ENCODE measurements at places on chromosomes 16 and 17.

GRCh38 chr17:57356719-57357391, 100.5 kb downstream of the MSI2 start:
- DNase-seq, result no peak

DNA sequence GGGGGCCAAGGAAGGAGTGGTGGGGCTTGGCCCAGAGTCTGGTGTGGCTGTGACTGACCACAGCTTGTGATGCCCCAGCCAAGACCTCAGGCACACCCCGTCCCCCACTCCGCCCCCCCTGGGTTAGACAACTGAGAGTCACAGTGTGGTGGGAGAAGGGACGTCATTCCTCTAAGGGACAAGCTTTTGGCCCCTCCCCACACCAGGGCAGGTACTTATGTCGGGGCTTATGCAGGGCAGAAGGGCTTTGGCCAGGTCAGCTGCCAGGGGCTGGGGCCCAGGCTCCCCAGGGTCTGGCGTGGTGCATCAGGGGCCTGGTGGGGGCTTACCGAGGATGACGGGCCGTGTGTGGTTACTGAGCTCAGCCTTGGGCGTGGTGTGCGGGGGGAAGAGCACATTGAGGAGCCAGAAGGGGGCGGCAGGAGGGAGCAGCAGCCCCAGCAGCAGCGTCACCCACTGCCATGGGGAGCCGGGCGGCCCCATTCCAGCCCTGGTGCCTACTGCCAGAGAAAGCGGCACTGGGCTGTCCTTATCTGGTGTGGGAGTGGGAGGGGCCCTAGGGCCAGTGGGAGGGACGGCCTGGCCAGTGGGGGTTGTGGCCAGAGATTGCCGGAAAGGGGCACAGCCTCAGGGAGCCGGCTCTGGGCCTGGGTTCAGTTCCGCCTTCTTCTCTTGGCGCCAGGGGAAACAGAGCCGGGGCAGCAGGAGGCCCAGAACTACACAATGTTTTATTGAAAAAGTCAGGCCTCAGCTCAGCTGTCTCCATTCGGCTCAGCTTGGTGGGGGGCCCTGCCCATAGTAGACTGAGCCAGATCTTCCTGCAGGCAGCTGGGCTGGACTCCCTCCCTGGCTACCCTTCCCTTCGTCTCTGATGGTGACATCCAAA, at the start of gene LCAT:
Gene LCAT, minus strand, starts transcription at position 502 of the 886 bp plus-strand sequence. Its CDS starts 19 bp downstream, at position 483.
- no peak for DNase-seq

- no peak for DNase-seq
Measured at GRCh38 chr17:41013606-41014005, 4.7 kb upstream of the KRTAP3-1 start.

- DNase-seq, result no peak
Measured at GRCh38 chr17:13646969-13647542, 45.3 kb upstream of the HS3ST3A1 start.

- no peak for DNase-seq
Measured at GRCh38 chr17:35773679-35774425, 13.2 kb downstream of the C17orf50 start.

GRCh38 chr17:10051112-10051511, 146.0 kb upstream of the RCVRN start:
- no peak for DNase-seq

GRCh38 chr16:3149630-3150345, 15.0 kb downstream of the ZNF213 start:
- no peak for DNase-seq

DNA sequence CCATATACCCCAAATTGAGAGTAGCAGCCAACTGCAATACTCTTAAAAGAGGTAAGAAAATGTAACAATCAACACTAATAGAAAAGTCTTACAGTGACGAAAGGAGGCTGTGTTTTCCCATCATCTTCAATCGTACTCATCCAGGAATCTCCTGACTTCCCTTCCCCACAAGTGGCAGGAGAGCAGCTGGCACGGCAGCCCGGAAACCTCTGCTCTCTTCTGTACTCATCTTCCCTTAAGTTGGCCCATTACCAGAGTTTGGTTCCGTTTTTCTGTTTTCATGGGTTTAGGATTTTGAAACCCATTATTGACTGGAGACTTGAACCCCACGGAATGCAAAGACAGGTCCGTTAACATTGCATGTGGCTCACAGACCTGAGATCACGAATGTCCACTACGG, 11.7 kb upstream of the CD300H start:
- no peak for DNase-seq

- no peak for DNase-seq
Measured at GRCh38 chr16:28537964-28538732, 626 bp downstream of the NUPR1 start.

DNA sequence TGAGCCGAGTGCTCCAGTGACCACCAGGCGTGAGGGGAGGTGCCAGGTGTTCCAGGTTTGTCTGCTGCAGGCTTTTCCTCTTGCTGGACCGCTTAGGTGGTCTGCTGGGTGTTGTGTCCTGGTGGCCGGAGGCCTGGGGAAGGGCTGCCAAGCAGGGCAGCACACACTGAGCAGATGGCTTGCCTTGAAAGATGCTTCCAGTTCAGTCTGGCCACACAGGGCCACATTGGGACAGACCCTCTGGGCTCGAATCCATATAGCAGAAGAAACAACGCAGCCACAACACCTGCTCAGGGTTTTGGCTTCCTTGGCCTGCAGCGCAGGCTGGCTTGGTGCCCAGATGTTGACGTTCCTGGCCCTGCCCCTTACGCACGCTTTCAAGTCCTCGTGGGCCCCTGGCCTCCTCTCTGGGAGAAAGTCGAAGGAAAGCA, 24.8 kb downstream of the GINS2 start:
- no peak for DNase-seq

GRCh38 chr17:41910701-41911391, 7.9 kb downstream of the ACLY start:
- no peak for DNase-seq

GRCh38 chr17:5354886-5355415, 64.5 kb downstream of the NUP88 start:
- DNase-seq, result no peak

GRCh38 chr16:10220942-10221341, 38.7 kb upstream of the GRIN2A start:
- DNase-seq, result no peak

- DNase-seq, result no peak
Measured at GRCh38 chr16:59459806-59460205, 725.7 kb upstream of the GOT2 start.

GRCh38 chr17:28744972-28745785, 1.4 kb downstream of the TRAF4 start:
- DNase-seq, result no peak

- DNase-seq, result no peak
Measured at GRCh38 chr17:19334331-19334730, 28.2 kb downstream of the B9D1 start.

DNA sequence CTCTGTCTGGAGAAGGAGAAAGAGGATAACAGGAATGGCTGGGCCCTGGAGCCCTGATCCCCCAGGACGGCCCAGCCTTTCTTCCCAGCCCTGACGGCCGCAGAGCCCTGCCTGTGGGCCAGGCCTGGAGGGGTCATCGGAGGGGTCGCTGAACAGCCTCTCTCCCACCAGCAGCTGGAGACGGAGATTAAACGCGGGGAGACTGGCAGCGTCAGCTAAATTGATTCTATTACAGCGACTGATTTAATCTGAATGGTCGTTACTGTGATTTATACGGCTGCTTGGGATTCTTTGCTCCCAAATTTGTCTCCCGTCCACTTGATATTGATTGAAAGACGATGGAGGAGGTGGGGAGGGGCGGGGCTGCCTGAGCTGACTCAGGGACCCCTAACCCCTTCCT, 7.1 kb upstream of the CDH15 start:
- no peak for DNase-seq

DNA sequence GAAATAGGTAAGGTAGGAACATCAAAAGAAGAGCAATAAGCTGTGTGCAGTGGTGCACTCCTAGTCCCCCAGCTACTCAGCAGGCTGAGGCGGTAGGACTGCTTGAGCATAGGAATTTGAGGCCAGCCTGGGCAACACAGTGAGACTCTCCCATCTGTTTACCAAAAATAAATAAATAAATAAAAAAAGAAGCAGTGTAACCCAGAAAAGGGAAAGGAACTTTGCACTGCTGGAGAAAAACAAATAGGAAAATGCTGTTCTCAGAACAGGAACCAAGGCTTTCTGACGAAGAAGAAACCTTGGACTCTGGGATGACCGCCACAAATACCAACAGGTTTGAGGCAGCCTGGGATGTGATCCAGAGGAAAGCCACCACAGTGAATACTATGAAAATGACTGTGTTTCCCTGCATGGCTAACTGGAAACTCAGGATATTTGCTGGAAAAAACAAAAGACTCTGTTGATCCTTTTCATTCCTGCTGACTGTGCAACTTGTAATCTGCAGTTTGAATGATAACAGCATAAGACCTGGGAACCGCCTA, 41.2 kb downstream of the TTC19 start:
- no peak for DNase-seq

DNA sequence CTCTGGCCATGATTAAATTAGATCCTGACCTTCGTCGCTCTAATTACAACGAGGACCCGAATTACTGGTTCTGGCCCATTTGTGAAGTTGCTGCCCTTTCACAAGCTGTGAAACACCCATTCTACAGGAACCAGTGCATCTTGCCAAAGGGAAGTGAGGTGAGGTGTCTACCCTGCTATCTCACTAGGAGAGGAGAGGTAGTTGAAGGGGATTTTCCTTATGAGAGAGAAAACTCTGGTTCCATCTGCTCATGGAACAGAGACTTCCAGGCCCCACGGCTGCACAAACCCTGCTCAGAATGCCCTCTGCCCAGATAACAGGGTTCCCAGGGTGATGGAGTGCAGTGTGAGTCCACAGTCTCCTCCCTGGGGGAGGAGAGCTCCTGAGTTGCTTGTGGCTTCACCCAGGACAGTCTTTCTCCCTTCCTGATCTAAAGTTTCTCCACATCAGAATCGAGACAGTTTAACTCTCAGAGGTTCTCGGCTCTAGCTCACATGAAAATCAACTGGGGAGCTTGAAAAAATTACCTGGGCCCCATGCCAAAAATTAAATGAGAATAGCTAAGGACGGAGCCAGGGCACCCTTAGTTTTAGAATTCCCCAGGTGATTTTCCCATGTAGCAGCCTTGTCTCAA, 7.8 kb upstream of the SSTR2 start:
- no peak for DNase-seq

GRCh38 chr17:42895185-42895555, 5.4 kb upstream of the G6PC1 start:
- no peak for DNase-seq

DNA sequence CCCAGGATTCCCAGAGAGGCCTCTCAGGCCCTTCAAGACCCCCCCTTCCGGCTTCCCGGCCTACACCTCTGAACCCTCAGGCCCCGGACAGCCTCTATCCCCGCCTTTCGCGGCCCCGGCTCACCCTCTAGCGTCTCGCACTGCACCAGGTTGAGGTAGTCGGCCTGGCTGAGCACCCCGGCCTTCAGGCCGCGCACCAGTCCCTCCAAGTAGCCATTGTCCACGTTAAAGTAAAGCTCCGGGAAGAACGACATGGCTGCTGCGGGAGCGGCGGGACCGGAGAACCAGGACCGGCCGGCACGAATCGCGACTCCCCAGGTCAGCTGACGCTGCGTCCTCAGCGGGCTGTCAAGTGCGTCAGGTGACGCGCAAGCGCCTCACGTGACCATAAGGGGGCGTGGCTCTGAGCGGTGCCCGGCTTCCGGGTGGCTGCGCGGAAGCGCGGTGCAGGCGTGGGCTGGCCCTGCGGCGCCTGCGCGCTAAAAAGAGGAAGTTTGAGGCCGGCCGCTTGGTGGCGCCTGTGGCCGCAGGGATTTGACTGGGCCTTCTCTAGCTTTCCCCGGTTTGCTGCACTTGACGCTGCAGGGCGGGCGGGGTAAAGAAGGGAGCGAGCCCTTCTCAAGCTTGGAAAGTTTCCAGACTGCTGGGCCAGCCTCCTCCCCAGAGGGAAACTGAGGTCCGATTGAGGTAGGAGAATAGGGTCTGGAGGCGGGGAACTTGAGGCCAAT, at the start of gene ATP6V0D1:
Gene ATP6V0D1, minus strand, starts transcription at position 325 of the 728 bp plus-strand sequence. Its CDS starts 71 bp downstream, at position 254.
- DNase-seq, result peak; percentile 97

DNA sequence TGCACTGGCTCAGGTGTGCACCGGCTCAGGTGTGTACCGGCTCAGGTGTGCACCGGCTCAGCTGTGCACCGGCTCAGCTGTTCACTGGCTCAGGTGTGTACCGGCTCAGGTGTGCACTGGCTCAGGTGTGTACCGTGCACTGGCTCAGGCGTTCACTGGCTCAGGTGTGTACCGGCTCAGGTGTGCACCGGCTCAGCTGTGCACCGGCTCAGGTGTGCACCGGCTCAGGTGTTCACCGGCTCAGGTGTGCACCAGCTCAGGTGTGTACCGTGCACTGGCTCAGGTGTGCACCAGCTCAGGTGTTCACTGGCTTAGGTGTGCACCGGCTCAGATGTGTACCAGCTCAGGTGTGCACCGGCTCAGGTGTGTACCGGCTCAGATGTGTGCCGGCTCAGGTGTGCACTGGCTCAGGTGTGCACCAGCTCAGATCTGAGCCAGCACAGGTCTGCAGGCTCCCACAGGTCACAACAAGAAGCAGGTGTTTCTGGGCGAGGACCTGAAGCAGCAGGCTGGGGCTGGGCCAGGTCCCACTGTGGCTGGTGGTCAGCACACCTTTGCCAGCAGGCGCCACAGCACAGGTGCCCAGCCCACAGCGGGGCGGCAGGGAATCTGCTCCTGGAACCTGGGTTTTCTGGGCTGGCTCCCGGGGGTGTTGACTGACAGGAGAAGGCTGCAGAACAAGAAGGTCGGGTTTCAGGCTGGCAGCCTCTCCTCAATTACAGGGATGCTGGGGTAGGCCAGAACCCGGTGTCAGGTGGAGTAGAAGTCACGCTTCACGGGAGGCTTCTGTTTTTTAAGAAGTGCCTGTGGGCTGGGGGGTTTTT, 17.2 kb downstream of the METRNL start:
- no peak for DNase-seq
